ENCODE measurements at places on chromosomes 16 and 17.
A peak's percentile ranks its signal among the peaks of the same experiment; 100 is the strongest.

DNA sequence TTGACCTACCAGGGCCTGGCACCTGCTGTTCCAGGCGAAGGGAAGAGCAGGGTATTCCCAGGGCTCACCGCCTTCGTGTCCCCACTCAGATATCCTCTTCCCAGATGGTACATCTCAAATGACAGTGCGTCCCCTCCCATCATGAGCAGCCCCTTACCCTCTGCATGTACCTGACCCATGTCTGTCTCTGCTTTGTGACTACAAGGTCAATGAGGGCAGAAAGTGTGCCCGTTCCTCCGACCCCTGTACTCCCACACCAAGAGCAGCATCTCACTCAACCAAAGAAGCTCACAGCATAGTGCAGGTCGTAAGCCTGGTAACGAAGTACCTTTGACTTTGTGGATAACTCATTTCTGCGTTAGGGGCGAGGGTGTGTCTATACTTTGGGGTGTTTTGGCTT is 142.6 kb downstream of the KATNIP start:
- no peak for DNase-seq

GRCh38 chr17:73288534-73289302 is 23.1 kb downstream of the CDC42EP4 start:
- no peak for DNase-seq

DNA sequence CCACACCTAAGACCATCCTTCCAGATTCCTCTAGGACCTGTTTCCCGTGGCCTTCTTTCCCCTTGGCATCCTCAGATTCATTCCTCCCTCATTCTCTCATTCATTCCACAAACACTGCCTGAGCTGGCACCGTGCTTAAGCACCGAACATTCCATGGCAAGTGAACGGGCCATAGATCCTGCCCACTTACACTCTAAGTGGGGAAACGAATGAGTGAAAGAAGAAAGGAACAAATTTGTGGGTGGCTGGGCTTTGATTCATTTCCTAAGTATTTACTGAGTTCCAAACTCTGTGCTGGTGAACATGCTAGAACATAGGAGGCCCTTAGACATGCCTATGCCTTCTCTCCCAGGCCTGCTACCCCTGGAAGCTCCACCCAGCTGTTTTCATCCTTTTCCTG is 30.0 kb downstream of the SRCIN1 start:
- DNase-seq = no peak

GRCh38 chr16:69471121-69471520 is 46.7 kb downstream of the CYB5B start:
- no peak for DNase-seq

DNA sequence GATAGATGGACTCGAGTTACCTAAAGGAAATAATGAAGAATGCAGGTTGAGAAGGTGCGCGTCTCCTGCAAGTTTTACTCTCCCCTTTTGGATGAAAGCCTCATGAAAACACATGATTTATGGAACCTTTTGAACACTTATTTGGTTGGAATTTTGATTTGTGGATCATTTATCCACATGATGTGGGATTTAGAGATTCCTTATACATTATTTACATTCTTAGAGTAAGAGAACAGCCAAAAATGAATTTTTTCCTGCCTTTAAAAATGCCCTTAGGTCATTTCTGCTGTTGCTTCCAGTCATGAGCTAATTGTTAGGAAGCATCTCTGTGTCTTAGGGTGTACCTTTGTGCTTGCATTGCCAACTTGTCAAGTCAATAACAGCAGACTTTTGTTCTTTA is 99.9 kb downstream of the RPTOR start:
- no peak for DNase-seq

GRCh38 chr17:33871720-33872540 is 383.2 kb upstream of the CCL2 start:
- DNase-seq = no peak

DNA sequence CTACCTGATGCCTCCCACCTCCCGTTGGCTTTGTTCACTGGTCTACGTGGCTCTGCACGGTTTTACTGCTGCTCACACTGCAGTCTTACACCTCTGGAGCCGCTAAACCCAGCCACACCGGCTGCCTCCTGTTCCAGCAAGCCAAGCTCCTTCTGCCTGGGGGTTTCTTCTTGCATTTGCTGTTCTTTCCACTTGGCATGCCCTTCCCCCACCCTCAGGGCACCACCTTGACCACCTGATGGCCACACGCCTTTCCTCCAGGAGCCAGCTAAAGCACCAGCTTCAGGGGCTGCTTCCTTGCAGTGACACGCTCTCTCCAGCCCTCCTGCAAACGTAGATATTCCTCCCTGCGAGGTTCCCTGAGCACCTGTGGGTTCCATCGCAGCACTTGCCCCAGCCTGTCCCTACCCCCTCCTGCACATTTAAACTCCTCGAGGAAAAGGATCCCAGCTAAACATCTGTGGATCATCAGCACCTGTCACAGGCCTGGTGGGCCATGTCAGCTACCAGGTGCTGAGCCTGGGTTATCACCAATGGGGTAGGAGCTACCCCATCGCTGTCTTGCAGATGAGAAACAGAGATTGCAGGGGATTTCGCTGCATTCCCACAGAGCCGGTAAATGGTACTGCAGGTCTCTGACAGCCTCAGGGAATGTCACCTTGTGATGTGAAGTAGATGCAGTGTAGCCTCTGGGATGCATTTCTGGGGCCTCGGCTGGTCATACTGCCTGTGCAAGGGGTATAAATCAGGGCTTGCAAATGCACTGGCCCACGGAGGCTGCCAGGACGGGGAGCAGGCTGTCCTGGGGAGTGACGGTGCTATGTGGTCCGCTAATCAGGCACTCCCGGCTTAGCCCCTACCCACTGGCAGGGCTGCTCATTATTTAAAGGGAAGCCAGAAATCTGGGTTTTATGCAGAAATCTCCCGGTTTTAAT is 285.2 kb downstream of the CPPED1 start:
- no peak for DNase-seq

- no peak for DNase-seq
These were observed 9.7 kb downstream of the NMT1 start for GRCh38 chr17:45070809-45071208.

GRCh38 chr16:11978080-11978479 is 1.5 kb downstream of the SNX29 start:
- no peak for DNase-seq

- no peak for DNase-seq
These were observed 119.9 kb upstream of the IRX6 start for GRCh38 chr16:55204069-55204468.

- no peak for DNase-seq
These were observed 73.8 kb downstream of the XYLT1 start for GRCh38 chr16:17396762-17397498.

- DNase-seq = no peak
These were observed 27.0 kb downstream of the ATP6V0A1 start for GRCh38 chr17:42485680-42486079.

- DNase-seq = peak; percentile 68
These were observed at the start of gene RND2 for GRCh38 chr17:43024407-43025289. TSS of gene RND2 (plus strand) at chr17:43025231. CDS start at chr17:43025348, 117 bp downstream.

GRCh38 chr16:72171236-72171635 is 719 bp downstream of the PMFBP1 start:
- DNase-seq = no peak

DNA sequence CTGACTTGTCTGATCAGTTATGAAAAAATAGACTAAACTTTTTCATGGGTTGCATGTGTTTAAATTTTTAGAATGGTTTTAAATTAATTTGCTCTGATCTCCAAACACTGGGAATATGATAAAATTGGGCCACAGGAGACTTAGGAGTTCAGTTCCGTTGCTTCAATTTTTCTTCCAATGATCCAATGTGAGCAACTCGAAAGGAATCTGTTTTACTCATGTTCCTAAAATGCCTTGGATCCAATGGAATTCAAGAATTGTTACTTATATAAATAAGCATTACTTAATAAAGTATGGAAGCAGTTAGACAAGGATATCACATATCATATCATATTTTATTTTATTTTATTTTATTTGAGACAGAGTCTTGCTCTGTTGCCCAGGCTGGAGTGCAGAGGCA is 56.0 kb upstream of the NACA2 start:
- DNase-seq = no peak

DNA sequence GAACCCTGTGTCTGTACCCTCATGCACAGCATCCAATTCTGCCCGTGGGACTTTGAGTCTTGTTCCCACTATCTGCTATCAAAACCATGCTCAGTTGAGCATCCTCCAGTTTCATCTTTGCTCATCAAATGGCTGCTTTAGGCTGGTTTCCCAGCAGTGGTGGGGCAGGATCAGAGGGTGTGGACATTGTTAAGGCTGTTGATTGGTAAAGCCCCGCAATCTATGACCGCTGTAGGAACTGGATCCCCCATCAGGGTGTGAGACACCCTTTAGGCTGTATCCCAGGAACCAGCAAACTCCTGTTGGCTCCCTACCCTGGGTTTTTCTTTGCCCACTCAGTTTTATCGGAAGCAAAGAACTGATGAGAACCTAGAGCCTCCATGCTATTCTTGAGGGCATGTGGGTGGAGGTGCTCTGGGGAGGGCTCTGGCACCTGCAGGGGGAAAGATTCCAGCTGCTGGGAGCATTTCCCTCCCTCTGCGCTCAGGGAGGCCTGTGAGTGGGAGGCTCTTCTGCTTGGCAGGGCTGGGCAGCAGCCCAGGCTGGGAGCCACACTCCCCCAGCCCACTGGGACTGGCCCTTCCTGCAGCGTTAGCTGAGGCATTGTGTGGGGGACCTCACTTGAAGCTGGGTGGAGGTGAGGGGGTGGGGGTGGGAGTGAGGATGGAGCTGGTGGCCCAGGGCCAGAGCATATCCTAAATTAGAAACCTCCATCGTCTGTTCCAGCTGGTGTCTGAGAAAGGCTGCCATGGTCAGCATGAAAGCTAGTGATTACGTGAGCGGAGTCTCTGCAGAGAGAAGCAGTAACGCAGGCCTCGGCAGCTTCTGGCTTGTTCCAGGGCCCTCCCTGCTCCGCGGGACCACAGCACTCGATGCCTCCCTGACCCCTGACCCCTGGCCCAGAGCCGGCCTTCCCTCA is 160.6 kb downstream of the IRF8 start:
- DNase-seq = no peak

DNA sequence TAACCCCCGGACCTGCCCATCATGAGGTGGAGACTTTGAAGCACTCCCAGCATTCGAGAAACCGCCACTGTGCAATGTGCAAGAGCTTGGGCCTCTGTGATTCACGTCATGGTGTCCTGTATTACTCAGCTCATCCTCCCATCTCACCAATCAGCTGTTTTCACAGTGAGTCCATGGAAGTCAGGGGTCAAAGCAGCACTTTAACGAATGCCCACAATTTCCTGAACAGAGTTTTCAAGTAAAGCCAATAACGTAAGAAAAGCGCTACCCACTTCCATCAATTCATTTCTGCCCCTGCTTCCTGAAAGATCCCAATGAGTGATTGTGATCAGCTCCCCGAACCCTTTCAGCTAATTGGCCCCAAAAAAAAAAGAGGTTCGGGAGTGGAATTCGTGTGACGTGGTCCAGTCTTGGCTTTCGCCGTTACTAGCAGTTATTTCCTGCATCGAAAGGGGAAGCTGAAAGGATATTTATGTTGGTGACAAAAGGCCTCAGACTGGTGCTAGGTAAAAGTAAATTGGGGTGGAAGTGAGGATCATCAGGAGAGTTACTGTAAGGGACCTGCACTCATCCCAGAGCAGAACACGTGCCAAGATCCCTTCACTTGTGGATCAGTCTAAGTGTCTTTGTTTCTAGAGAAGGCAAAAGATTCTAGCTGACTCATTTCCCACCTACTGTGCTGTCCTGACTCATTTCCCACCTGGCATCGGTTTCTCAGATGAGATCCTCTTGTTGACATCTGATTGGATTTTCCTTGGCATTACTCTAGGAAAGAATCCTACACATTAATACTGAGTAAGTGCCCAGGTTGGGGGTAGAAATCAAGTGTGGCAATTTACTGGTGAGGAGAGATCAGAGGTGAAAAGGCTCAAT is 136.7 kb upstream of the NUDT7 start:
- no peak for DNase-seq

DNA sequence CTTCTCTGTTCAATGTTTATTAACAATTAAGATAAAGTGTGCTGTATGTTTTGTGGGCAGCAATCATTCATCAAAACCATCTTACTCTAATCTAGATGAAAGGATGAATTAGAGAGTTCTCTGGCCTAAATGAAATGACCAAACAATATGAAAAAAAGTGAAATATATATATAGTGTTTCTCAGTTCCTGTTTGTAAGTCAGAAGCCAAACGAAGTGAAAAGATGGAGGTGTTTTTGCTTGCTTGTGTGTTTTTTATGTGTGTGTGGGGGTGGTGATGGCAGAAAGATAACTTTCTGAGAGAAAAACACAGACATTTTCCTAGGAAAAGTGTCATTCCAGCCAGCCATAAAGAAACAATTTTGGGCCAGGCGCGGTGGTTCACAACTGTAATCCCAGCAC is 138.6 kb downstream of the CDH8 start:
- no peak for DNase-seq

GRCh38 chr17:38448208-38448771 is 20.0 kb downstream of the ARHGAP23 start:
- no peak for DNase-seq

GRCh38 chr16:72665701-72666100 is 382.2 kb downstream of the ZFHX3 start:
- DNase-seq = no peak

- DNase-seq = no peak
These were observed 4.2 kb upstream of the CMTM2 start for GRCh38 chr16:66575060-66575459.

GRCh38 chr16:84519855-84520254 is 15.4 kb upstream of the MEAK7 start:
- DNase-seq = no peak

DNA sequence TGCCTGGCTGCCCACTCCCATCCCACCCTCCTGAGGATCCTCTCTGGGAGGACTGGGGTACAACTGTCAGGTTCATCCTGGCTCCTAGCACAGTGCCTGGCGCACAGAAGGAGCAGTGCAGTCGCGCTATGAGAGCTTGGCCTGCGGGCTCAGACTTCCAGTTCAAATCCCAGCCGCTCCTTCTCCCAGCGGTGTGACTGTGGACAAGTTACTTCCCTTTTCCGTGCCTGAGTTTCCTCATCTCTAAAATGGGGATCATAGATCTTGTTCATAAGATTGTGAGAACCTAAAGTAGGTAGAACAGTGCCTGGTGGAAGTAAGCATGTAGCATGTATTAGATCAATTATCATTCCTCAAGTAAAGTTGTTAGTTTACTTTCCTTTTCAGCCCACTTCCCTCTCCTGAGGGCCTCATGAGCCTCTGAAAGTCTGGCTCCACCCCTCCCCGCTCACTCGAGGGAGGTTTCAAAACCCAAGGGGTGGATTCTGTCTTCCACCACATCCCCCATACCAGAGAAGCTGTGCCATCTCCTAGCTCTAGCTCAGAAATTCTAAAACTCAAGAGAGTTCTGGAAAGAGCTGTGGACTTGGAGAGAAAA is 19.9 kb upstream of the COL1A1 start:
- DNase-seq = no peak

- no peak for DNase-seq
These were observed 5.8 kb downstream of the FOXL1 start for GRCh38 chr16:86584071-86584685.

DNA sequence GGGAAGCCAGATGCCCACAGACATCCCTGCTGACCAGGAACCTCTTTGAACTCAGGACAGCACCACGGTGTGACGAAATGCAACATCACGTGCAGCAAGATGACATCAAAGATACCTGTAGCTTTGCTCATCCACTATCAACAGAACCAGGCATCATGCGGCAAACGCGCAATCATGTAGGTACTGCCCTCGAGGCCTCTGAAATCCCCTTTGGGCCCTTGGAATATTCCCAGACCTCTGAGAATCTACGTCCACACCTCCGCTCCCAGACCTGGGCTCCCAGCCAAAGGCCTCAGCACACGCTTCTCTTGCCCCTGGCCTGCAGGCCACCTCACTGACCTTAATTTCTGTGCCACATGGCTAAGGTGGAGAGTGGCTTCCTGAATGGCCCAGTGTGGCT is 7.3 kb downstream of the CX3CL1 start:
- no peak for DNase-seq

Measured in stimulated activated CD4-positive, alpha-beta T cell treated with anti-CD3 and anti-CD28 coated beads, Interleukin-15, amount 100 ng/mL, for 1 hour (primary cell).